ENCODE measurements at places on chromosomes 1 and 21. TPM values are rescaled to one million over a fixed set of nuclear protein-coding genes. Genes with fewer than 3 reads are reported as not detected.

GRCh38 chr1:7595336-7595735, 175.8 kb upstream of the VAMP3 start:
- DNase-seq: no peak

DNA sequence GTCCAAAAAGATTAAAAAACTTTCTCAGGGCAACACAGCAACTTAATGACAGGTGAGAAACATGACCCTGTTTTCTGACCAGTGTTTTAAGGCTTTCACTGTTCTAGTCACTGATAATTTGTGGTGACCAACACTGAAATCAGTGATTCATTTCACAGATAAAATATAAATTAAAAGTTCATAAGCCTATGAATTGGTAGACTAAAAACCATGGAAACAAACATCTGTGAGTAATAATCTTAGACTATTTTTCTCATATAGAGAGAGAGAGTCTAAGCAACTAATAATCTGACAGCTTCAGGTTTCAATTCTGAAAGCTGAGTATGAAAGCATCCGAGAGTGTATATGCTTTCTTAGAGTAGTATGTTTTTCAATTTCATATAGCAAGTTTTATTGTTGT, 536.9 kb downstream of the ADGRL2 start:
- no peak for DNase-seq

DNA sequence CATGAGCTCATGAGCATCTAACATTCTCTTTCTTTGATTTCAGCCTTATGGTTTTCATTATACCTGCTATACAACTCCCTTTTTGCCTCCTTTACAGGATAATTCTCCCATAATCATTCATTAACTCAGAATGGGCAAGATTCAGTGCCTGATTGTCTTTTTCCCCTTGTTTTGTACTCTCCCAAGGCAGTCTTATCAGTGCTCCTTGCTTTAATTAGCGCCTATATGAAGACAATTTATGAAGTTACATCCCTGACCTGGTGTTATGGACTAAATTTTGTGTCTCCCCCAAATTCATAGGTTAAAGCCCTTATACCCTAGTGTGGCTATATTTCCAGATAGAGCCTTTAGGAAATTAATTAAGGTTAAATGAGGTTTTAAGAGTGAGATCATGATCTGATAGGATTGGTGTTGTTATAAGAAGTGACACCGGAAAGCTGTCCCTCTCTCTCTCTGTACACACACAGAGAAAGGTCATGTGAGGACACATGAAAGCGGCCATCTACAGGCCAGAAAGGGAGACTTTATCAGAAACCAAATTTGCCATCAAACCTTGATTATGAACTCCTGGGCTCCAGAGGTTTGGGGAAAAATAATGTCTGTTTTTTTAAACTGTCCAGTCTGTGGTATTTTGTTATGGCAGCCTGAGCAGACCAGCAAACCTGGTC, 185.8 kb upstream of the CHODL start:
- no peak for DNase-seq

- peak; percentile 86 for DNase-seq
These were observed 19.7 kb upstream of the EPS8L3 start for GRCh38 chr1:109783436-109783835.

GRCh38 chr1:213274140-213274539, 223.1 kb downstream of the RPS6KC1 start:
- DNase-seq: peak; percentile 26

DNA sequence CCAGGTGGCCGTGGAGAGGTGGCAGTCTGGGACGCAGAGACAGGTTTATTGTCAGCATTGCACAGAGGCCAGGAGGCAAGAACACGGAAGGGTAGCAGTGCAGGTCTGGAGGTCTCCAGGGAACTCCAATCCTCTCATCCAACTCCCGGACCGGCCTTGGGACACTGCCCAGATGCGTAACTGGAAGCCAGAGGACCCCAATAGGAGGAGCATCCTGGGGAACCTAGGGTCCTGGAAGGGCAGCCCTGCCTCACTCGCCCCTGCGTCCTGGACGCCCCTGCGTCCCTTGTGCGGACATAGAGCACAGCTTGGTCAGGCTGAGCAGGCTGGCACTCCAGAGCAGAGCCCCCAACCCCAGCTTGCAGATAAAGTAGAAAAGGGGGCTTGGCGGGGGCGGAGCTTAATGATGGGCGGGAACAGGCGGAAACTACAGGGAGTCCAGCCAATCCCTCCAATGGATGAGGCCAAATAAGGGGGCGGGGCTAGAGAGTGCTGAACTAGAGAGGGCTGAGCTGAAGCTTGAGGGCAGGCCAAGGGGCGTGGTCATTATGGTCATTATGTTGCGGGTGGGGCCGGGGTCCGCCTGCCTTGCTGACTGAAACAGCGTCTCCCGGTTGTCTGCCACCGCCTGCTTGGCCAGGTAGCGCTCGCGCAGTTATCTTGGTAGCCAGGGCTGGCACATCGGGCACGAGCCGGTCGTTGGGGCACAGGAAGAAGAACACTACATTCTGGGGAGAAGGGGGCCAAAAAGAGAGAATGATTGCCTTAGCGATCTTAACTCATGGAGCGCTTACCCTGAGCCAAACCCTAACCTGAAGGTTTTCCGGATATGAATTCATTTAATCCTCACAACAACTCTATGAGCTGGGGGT, 3.7 kb upstream of the ARHGEF19 start:
- DNase-seq: peak; percentile 94

- DNase-seq: peak; percentile 75
These were observed 30.6 kb upstream of the JUN start for GRCh38 chr1:58814251-58815068.

GRCh38 chr1:3170561-3171453, 101.8 kb downstream of the PRDM16 start:
- DNase-seq: peak; percentile 20

- DNase-seq: peak; percentile 66
These were observed 46.7 kb upstream of the CXADR start for GRCh38 chr21:17466166-17466565.

DNA sequence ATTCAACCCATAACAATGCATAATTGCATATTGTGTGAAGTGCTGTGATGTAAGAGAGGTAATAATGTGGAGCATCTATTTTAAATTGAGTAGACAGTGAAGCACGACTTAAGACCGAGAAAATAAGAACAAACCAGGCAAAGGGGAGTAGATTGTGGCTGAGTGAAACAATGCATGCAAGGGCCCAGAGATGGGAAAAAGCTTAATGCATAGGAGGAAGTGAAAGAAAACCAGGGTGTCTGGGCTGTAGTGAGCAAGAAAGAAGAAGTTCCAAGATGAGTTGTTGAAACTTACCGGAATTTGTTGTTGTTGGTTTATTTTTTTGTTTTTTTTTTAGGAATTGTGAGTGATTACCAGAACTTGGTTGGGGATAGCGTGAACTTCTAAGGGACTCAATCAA, 104.7 kb downstream of the SNX7 start:
- no peak for DNase-seq

DNA sequence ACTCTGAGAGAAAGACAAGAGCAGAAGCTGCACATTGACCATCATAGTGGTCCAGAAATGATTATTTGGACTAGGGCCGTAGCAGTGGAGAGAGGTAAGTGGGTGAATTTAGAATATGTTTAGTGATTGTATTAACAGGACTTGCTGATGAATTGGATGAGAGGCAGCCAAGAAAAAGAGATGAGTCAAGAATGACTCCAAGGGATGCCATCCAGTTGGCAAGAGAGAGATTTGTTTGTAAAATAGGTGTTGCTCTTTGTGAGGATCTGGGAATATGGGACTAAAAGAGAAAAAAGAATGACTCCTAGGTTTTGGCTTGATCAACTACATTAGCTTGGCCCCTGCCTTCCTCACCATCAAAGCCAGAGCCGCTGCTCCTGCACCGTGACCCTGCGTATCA, 54.2 kb upstream of the ARTN start:
- DNase-seq: peak; percentile 17

CHRM3 gene
- total RNA-seq: 0.20 TPM

HES3 gene
- not detected for total RNA-seq

OR10K1 gene
- total RNA-seq: not detected

SERTAD4 gene
- 0.22 TPM for total RNA-seq

LCE1C gene
- total RNA-seq: not detected

PM20D1 gene
- under 0.01 TPM for total RNA-seq
